ENCODE measurements at places on chromosomes 6 and 20.

DNA sequence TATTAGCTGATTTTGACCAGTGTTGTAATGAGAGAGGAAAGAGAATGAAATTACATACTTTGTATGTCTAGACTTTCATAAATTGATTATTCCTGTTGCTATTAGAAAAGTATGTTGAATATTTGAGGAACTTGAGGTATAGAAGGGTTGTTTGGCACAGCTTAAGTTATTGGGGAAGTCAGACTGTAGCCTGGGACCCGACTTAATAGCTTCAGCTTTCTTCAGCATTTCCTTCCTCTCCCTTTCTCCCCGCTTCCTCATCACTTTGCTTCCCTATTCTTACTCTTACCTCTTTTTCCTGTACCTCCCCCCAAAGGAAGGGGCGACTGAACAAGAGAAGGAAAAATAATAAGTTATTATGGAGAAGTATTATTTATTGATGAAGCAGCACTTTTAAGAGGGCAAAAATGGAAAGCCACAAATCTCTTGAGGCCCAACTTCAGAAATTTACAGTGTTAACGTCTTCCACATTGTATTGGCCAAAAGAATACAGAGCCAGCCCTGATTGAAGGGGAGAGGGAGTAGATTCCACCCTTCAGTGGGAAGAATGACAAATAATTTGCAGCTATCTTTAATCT is 7.4 kb downstream of the SENP6 start:
- no peak for DNase-seq

DNA sequence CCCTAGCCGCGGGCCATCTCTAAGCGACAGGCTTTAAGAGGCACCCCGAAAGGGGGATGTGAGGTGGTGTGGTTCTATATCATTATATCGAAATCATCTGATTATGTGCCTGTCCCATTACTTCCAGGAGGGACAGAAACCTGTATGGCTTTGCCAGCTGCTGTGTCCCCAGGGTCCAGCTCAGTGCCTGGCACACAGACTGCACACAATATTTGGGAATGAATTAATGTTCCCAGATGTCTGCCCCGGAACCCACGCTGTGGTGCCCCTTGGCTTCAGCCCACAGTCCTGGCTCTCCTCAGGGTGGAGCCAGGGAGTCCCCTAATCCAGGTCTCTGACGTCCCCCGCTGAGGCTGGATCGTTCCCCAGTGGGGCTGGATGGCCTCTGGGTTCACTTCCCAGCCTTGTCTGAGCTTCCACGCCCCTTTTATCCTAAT is 8.9 kb upstream of the AHCY start:
- DNase-seq: no peak

GRCh38 chr6:32666420-32667300 is at the start of gene HLA-DQB1:
TSS of gene HLA-DQB1 (minus strand) at chr6:32666657. CDS start at chr6:32666607, 50 bp downstream.
- no peak for DNase-seq

DNA sequence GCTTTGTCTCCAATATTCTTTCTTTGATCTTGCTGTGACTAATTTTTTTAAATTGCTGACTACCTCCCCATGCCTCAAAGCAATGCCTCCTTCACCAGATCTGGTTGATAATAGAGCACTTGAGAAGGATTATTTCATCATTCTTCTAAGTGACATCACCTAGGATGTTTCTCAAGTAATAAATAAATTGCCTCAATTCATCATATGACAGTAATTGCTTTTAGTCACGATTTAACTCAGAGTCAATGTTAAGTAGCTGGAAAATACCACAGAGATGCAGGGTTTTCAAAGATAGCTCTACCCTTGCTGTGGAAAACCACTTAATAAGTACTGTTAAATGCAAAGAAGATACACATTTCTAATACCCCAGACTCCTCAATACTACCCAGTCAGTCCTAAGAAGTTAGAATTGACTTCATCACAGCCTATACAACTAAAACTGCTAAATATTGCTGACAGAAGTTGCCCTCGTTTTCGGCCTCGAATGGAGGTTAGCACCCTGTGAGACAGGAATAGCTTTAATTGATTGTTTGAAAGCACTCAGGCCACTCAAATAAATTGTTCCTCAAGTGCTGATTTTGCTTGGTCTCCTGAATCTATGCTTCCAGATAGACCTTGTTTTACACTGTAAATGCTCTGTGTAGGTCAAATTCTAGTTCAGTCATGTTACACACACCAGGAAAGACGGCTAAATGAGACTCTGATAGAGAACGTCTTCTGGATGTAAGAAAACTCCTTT is 640.6 kb upstream of the CHD6 start:
- no peak for DNase-seq

GRCh38 chr6:123393331-123393730 is 243.4 kb downstream of the TRDN start:
- no peak for DNase-seq

DNA sequence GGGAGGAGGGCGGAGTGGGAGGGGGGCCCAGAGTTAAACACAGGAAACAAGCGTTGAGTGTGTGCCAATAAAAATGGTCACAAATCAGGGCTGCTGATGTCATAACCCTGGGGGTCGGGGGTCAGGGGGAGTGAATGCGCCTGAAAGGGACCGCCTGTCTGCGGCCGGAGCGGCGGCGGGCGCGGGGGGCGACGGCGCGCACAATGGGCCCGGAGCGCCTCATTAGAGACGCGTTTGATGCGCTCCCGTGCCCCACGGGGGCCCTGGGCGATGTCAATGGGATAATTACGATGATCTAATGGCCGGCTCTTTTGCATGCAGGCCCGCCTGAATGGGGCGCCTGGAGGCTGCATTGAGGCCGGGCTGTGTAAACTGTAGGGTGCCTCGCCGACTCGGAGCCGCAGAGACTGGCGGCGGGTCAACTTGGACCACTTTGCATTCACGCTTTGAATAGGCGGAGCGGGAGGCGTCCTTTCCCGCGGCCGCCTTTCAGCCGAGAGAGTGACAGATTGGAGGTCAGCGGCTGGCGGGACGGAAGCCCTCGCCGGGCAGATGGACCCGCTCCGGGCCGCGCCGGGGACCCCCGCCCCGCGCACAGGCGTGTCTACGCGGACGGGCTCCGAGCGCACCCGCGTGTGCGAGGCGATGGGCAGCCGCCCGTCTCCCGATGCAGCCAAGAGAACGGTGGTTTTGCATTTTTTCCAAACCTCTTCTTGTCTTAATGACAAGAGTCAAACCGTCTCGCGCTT is 296.1 kb downstream of the TFAP2C start:
- no peak for DNase-seq

DNA sequence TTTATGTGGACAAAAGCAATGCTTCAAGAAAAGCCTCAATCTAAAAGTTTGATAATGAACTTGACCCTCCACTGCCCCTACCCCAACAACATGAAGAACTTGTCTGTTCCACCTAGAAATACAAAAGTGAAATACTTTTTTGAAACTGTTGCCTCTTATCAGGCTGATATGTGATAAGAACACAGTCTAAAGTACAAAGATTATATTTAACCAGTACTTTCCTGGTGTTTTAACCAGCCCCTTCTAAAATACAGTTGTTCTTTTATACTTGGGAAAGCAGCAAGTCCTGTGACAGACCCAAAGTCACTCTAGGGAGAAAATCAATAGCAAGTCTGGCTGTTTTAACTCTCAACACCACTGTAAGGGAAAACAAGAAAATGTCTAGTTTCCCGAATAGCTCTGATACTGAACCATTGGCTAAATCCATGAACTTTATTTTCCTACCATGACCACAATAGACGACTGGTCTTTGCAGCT is 6.6 kb downstream of the OARD1 start:
- no peak for DNase-seq

All from GM19239 (cell line).